ENCODE measurements at places on chromosomes 13 and 19. TPM values are rescaled to one million over a fixed set of nuclear protein-coding genes. Genes with fewer than 3 reads are reported as not detected.
A peak's percentile ranks its signal among the peaks of the same experiment; 100 is the strongest.

The IRS2 gene
- total RNA-seq = 30.6 TPM

The TMEM59L gene
- total RNA-seq = not detected

The ERICH4 gene
- not detected for total RNA-seq

The SUPT20H gene
- total RNA-seq = 47.5 TPM

The CYP2B6 gene
- 0.33 TPM for total RNA-seq

The OR7C1 gene
- total RNA-seq = not detected

The FCAR gene
- total RNA-seq = not detected

The RUBCNL gene
- total RNA-seq = 4.4 TPM

The EID2 gene
- 14.6 TPM for total RNA-seq

The ZNF816 gene
- total RNA-seq = 9.3 TPM

The LAIR1 gene
- total RNA-seq = 7.0 TPM

GRCh38 chr19:7191946-7192691, 102.1 kb downstream of the INSR start:
- DNase-seq = no peak

GRCh38 chr19:55340784-55341147, 1.1 kb downstream of the KMT5C start:
- no peak for DNase-seq

DNA sequence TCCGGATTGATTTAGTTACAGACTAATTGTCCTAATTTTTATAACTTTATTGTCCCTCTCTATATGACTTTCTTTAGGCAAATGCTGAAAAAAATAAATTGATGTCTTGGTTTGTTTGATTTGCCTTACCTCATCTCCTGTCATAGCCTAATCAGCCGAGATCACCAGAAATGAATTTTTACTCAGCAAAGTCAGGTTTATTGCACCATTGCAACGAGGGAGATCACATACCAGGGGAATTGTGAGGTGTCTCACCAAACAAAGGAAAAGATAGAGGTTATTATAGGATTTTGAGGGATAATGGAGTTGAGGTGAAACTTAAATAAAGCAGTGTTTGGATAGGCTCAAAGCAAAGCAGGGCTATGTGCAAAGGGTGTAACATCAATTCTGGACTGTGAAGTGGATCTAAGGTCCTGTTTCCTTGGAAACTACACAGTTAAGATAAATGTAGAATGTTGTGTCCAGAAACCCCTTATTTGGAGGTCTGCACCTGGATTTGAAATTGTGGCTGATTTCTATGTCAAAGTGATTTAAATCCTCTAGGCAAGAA, 372.6 kb downstream of the OXGR1 start:
- DNase-seq = no peak

DNA sequence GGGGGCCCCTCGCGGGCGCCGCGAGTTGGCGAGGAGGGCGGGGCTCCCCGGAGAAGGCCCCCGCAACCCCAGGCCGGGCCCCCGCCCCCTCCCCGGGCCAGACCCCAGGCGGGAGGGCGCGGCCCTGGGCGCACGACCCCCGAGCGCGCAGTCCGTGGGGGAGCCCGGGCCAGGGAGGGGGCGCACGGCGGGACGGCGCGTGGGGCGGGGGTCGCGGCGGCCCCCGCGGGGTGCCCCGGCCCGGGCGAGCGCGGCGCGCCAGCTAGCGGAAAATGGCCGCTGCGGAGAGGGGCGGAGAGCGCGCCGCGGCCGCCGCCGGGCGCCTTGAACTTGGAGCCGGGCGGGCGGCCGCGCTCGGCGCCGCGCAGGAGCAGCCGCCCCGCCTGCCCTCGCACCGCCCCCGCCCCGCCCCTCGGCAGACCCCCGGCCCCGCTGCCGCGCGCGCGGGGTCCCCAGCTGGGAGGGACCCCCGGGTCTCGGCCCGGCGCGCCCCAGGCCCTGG, 6.4 kb upstream of the NFIC start:
- no peak for DNase-seq

GRCh38 chr19:11324748-11325389, 14.6 kb downstream of the RAB3D start:
- DNase-seq = no peak

- no peak for DNase-seq
These were observed 38.2 kb downstream of the COL4A2 start for GRCh38 chr13:110345266-110345665.

DNA sequence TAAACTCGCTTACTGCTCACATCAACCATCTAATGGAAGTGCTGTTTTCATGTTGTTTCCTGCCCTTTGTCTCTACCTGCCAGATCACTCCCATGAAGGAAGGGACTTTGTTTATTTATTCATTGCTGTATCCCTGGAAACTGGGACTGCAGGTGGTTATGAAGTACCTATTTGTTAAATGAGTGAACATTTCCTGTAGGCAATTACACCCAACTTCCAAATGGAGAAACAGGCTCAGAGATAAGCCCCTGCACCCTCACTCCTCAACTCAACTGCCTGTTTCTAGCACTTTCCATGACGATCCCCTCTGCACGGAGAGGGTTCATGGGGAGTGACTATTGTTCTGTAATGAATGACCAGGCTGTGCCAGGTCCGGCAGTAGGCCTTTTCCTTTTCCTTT, 1.9 kb upstream of the SELENOW start:
- DNase-seq = no peak

- no peak for DNase-seq
These were observed 523.9 kb downstream of the EFNB2 start for GRCh38 chr13:106011600-106011999.

DNA sequence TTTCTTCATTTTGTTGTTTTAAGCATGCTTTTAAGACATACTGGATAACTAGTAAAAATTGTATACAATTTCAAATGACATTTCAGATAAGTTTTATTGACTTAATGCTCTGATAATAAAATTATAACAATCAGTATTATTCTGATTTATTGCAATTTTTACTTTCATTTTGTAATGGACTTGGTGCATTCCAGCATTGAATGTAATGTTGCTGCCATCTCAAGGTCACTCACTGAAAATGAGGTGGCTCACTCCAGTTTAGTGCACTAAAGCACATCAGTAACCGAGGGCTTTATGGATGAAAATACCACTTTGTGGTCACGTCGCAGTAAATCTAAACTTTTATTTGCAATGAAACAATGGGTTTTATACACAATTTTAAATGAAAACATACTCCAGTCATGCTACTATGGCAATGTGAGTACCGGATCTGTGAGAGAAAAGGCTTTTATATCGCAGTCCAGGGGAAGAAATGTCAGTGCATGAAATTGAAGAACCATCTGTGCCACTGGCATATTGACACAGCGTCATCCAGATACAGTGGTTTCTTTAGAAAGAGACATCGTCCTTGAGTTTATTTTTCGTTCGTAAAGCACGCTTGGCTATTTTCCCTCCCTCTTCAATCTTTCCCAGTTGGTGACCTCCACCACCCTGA, 20.7 kb upstream of the ZNF507 start:
- no peak for DNase-seq

DNA sequence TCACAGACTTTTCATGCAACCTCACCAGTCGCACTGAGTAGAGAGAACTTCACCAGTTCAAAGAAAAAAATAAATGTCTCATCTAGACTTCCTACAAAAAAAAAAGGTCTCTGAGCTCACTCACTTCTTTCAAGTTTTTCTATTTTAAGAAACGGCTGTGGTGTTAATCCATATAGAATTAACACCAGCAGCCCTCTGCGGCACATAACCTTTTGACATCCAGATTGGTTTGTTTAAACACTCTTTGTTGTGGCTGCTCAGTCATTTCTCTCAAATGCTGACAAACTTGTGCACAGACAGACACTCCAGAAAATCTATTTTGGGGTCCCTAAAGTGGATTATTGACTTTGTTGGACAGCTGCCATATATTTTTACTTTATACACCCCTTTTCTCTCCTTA, 874.9 kb downstream of the EFNB2 start:
- DNase-seq = no peak

DNA sequence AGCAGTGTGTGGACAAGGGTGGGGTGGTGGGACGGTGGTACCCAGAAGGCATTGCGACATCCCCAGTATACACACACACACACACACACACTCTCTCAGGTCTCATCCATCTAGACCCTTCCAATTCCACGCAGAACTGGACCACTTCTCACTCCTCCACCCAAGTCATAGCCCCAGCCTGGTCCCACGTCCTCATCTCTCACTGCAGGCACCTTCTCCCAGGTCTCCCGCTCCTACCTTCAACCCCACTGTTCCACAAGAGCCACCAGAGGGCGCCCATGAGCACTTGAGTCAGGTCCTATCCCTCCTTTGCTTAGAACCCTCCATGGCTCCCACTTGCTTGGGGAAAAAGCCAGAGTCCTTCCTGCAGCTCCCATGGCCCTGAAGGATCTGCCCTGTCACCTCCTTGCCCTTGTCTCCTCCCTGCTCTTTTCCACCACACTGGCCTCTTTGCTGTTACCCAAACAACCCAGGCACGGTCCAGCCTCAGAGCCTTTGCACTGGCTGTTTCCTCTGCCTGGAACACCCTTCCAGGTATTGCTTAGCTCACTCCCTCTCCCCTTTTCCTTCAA, 62.6 kb downstream of the IER2 start:
- DNase-seq = peak; percentile 25

DNA sequence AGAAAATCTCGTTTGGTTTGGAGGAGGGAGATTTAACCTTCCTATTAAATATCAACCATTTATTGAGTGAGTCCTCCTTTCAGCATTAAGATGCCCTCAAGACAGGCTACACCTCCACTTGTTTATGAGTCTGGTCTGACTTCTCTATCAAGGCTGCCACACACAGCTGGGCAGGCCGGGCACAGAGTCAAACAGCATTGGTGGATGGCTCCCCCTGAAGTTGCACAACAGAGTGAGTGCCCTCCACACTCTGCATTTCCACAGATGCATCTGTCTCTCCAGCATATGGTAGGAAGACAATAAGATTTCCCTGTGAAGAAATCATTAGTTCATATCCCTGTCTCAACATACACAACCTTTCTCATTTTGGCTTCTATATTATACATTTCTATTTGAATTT, 31.4 kb downstream of the PHF11 start:
- DNase-seq = no peak

DNA sequence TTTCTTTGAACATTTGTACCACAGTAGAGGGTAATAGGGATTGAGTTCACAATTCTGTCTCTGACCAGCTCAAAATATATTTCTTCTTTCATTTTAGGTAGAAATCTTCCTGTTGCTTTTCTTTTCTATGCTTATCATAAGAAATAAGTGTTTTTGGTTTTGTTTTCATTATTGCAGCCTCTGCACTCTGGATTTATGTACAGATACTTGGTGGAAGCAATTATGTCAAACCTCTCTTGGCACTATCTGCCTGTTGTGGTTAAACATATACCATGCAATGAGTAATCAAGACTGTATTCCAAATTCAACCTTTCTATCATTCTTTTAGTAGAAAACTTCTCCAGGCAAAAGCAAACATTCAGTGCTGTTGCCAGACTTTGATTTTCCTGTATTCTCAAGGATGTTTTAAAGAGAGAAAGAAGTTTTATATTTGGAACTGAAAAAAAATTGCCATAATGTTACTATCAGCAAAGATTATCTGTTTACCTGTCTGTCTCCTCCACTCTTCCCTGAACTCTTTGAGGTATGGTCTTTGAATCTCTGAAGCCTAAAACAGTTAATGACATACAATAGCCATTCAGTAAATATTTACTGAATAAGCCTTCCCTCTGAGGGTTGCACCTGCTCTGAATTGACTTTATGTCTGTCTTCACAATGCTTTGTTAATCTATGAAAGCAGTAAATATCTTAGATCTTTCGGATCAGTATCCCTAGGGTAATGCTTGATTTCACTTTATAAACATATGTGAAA, 612.5 kb upstream of the PRR20A start:
- no peak for DNase-seq

DNA sequence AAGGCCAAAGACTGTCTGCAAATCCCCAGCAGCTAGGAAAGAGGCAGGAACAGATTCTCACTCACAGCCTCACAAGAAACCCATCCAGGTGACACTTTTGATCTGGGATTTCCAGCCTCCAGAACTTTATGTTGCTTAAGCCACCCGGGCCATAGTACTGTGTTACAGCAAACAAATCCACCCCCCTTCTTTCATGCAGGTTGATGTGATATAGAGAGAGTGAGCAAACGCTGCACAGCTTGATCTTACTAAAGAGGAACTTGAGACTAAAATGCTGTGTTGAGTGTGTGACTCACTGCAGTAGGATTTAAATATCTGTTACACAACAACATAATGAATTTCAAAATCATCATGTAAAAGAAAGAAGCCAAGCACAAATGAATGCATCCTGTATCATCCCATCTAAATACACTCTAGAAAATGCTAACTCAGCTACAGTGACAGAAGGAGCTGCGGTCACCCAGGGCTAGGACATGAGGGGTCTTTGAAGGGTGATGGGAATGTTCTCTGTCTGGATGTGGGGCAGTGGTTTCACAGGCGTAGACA, 32.2 kb downstream of the RCBTB2 start:
- no peak for DNase-seq

GRCh38 chr19:4108767-4109625, 14.9 kb downstream of the MAP2K2 start:
- DNase-seq = no peak

GRCh38 chr13:106367361-106367971, 168.0 kb downstream of the EFNB2 start:
- no peak for DNase-seq

GRCh38 chr13:37295071-37295470, 189.6 kb upstream of the CSNK1A1L start:
- DNase-seq = no peak

DNA sequence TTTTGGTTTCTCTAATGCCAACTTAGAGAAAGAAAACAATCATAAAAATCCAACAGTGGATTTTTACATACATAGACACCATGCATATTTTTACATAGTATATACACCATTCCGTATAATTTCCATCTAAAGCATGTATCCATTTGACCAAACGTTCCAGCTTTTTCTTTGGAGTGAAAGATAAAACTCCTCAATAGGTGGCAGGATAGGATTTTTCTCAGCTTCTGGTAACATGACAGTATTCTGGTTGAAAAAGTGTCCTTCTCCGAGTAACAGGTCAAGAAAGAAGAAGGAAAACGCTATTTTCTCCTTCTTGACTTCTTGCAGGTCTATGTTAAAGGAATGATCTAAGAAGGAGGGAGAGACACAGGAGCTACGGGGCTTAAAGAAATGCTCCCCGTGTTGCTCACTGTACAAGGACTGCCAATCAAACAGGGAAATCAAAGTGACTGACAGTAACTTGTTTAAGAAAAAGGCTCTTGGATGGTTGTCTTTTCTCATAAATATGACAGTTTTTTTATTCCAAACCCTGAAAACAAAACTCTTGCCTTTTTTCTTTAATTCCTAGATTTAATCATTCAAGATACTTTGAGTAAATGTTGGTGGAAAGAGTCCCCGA, 11.5 kb downstream of the FLT1 start:
- no peak for DNase-seq

GRCh38 chr13:51101636-51102235, 9.3 kb downstream of the C13orf42 start:
- no peak for DNase-seq

DNA sequence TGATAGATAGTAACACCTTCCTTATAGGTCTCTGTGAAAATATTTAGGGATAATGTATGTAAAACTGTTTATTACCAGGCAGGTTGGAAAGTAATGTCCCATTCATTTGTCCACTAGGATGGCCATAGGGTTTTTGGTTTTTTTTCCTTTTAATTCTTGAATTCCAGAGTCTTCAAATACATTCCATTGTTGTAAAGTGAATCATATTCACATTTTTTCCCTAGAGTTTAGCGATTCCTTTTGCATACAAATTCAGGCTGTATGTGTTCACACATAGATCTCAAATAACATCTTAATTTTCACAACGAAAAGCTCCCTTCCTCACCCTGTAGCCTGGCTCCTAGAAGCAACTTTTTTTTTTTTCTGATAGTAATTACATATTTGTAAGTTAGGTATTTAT, 1.8 kb upstream of the ZNF557 start:
- no peak for DNase-seq

GRCh38 chr13:101751488-101751887, 299.0 kb downstream of the ITGBL1 start:
- no peak for DNase-seq

- DNase-seq = no peak
These were observed 24.0 kb upstream of the EIF3G start for GRCh38 chr19:10143681-10144080.

All from ovary (tissue), 10 donors.